ENCODE measurements at places on chromosomes 16 and 17. TPM values are rescaled to one million over a fixed set of nuclear protein-coding genes. Genes with fewer than 3 reads are reported as not detected.

GRCh38 chr17:80082403-80083135 is 18.8 kb upstream of the GAA start:
- peaks cover 3% of the 10 kb centered on the region for H3K27me3 ChIP-seq
- H3K4me1 ChIP-seq, result no peaks in the 10 kb centered on the region
- H3K27ac ChIP-seq, result no peak overlapping the region
- peak overlapping the region; percentile 40 for H3K4me3 ChIP-seq

The IGF2BP1 gene
- not detected for total RNA-seq

The CES3 gene
- total RNA-seq, result 15.1 TPM

DNA sequence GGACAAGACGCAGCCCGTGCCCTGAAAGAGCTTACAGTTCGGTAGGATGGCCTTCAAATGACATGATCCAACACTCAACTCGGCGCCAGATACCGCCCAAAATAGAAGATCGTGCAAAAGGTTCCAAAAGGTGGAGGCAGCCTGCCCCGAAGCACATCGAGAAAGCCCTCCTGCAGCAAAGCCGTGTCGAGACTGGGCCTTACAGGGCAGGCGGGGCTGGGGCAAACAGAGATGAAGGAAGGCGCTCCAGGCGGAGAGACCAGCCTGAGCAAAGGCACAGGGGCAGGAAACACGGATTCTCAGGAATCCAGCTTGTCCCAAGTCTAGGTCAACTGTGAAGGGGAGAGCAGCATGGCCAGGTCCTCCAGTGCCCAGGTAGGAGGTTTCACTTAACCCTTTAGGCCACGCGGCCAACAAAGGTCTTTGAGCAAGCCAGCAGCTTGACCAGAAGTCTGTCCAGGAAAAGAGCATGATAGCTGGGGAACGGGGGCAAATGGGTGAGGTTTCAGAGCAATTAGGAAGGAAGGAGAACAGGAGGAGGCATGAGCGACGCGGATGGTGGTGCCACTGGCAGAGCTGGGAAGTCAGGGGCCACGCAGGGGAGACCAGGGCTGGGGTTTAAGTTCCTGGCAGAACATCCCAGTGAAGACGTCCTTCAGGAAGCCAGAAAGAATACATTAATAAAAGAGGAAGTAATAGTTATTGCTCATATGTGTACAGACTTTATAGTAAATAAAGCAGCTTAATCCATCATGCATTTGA is 21.2 kb upstream of the EIF1 start:
- no peak overlapping the region for H3K4me3 ChIP-seq
- H3K27ac ChIP-seq, result peak overlapping the region; percentile 36
- peaks cover 6% of the 10 kb centered on the region for H3K4me1 ChIP-seq
- H3K27me3 ChIP-seq, result no peaks in the 10 kb centered on the region
- no peaks in the 10 kb centered on the region for H3K36me3 ChIP-seq

The ZDHHC1 gene
- total RNA-seq, result 5.8 TPM
